ENCODE measurements at places on chromosomes 5 and 9.

GRCh38 chr5:31771500-31771899, 132.6 kb downstream of the PDZD2 start:
- no peak for DNase-seq

DNA sequence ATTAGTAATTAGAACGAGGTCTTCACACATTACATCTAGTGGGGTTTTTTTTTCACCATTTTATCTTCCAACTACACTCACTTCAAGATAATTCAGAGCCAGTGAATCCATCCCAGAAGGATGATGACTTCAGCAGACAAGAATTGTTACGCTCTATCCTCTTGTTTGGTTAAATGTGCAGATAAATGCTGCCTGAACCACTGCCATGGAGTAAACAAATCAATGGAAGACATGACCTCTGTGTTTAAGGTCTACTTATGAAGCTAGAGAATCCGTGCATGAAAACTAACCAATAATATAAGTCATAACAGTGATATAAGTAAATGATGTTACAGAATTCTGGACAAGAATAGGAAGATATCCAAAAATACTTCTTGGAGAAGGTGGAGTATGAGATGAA, 602.6 kb downstream of the TLR4 start:
- peak; percentile 19 for DNase-seq

DNA sequence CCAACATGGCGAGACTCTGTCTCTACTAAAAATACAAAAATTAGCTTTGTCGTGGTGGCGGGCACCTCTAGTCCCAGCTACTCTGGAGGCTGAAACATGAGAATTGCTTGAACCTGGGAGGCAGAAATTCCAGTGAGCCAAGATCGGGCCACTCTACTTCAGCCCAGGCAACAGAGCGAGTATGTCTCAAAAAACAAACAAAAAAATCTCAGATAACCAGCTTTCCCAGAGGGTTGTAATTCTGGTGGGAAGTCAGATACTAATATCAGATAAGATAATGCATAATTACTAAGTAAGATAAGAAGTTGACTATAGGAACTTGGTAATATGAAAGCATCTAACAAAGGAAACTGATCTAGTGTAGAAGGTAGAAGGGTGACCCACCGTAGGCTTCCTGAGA, 60.6 kb downstream of the PCDH1 start:
- no peak for DNase-seq

DNA sequence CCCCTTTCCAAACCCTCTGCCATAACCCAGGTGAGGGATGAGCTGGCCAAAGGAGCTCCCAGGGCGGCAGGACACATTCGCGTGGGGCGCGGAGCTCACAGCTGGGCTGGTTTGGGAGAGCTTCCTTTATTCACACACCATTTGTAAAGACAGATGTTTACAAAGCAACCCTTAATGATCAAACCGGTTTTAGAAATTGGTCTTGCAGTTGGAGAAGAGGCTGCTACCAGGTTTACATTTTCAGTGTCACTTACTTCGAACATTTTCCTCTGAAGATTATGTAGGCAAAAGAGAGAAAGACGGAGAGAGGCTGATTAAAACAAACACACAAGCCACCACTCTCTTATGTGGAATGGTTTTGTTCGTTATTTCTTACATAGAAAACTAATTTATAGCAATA, 648.7 kb downstream of the IRX1 start:
- DNase-seq = no peak

- DNase-seq = no peak
These were observed 183.7 kb downstream of the HCN1 start for GRCh38 chr5:45512521-45512920.

GRCh38 chr5:16428359-16428758, 37.2 kb downstream of the ZNF622 start:
- no peak for DNase-seq

GRCh38 chr5:152592416-152592815, 187.3 kb upstream of the NMUR2 start:
- no peak for DNase-seq

DNA sequence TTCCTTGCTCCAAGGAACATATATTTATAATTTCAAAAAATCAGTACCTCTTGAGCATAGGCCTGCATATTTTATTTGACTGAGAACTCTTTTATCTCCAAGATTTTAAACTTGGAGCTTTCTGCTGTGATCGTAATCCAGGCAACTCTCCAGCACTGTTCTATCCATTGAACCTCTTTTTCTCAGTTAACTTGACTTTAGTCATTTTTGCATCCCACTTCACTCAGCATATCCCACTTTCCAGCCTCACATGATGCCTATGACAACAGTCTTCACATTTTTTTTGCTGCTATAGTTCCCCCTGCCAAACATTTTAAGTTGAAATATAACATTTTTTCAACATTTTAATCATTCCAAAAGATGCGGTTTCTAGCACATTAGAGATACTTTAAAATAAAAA, 9.1 kb upstream of the PSIP1 start:
- DNase-seq = no peak

DNA sequence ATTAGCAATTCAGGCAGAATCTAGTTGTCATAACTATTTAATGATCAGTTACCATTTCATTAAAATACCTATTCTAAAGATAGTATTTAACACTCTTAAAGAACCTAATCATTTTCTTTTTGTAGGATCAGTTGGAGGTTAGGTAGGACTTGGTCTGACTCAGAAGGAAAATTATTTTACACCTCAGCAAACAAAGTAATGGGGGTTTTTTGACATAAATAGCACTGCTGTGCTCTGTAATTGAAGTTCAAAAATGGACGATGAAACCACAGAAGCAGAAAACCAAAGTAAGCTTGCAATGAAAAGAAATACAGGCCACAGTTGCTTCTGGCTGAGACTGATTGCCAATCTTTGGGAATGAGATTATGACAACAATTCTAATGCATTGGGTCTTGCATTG, 187.0 kb upstream of the TRPM3 start:
- DNase-seq = no peak

- no peak for DNase-seq
These were observed 21.7 kb upstream of the SYNPO start for GRCh38 chr5:150618588-150619281.

DNA sequence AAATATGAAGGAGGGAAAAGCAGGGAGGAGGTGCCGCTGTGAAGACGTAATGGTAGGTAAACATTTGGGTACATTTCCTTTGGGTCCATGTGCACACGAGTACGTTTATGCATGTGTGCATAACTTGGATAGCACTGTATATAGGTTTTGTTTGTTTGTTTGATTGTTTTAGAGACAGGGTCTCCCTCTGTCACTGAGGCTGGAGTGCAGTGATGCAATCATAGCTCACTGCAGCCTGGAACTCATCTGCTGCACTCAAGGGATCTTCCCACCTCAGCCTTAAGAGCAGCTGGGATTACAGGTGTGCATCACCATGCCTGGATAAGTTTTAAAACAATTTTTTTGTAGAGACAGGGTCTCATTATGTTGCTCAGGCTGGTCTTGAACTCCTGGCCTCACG, 94.0 kb downstream of the THBS4 start:
- DNase-seq = no peak

DNA sequence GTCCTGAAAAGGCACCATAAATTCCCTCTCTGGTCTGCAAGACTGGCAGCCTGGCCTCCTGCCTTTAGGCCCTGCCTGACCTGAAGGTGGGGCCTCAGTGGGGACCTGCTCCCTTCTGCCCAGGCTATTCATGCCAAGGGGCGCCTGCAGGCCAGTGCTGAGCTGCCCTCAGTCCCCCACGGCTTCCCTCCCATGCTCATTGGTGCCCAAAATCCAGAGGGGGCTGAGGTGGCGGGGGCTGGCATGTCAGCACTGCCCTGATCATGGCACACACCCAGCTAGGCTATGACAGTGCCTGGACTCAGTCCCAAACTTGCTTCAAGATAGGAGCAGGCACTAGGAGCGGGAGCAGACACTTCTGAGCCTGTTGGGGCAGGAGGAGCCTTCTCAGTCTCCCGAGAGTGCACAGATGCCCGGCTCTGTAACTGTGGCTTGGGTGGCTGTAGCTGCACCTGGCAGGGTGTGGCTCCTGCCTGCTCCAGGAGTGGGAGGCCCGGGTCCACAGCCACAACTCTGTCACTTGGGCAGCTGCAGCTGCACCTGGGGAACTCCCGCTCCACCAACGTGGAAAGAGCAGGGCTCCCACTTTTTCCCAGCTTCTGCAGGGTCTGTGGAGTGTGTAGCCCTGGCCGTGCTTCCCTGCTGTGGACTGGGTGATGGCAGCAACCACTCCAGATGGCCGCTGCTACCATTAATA, 49.0 kb downstream of the NDUFAF2 start:
- DNase-seq = no peak

DNA sequence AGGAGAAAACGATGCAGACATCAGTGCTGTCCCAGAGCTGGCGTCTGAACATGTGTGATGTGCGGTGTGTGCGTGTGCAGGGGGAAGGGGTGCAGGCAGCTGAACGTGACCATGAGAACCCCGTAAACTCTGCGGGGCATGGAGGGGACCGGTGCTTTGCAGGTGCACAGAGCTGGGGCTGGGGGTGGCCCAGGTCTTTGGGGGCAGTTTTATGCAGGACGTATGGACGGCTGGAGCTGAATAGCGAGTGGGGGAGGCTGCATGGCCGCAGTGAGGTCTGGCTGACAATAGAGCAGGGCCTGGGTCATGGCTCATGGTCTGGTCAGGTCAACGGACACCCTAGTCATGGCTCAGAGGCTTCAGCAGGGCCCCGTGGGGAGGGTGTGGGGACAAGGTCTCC, 3.3 kb upstream of the EXOC3 start:
- no peak for DNase-seq

- no peak for DNase-seq
These were observed 78.8 kb upstream of the GPBP1 start for GRCh38 chr5:57094753-57095683.

- no peak for DNase-seq
These were observed 315.5 kb downstream of the SEMA5A start for GRCh38 chr5:9230355-9230754.

DNA sequence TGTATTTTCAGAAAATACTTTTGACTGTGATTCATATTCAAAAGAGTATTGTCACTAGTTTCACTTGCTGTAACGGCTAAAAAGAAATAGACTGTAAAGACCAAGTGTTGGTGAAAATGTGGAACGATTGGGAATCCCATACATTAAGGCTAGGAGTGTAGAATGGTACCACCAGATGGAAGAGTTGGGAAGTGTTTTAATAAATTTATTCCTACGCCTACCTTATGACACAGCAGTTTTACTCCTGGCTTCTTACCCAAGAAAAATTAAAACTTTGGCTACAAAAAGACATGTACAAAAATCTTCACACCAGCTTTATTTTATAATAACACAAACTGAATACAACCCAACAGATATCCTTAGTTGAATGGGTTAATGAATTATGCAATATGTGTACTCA, 256.2 kb downstream of the TAF11L14 start:
- no peak for DNase-seq
